ENCODE measurements at places on chromosomes 11 and 22. TPM values are rescaled to one million over a fixed set of nuclear protein-coding genes. Genes with fewer than 3 reads are reported as not detected.

ELF5 gene
- not detected for total RNA-seq

ZNF202 gene
- total RNA-seq: 12.2 TPM

MMP8 gene
- not detected for total RNA-seq

GPR83 gene
- not detected for total RNA-seq

GRIA4 gene
- total RNA-seq: not detected

NEFH gene
- total RNA-seq: not detected

NXPE1 gene
- total RNA-seq: not detected

- no peak for DNase-seq
These were observed 289.6 kb downstream of the ETS1 start for GRCh38 chr11:128297805-128298204.

- no peak for DNase-seq
These were observed 1.4 kb downstream of the ZNF74 start for GRCh38 chr22:20395181-20395906.

GRCh38 chr22:17570851-17571631 lies 7.7 kb downstream of the SLC25A18 start:
- peak; percentile 76 for DNase-seq

GRCh38 chr11:3341298-3341697 lies 37.6 kb downstream of the ZNF195 start:
- peak; percentile 33 for DNase-seq

DNA sequence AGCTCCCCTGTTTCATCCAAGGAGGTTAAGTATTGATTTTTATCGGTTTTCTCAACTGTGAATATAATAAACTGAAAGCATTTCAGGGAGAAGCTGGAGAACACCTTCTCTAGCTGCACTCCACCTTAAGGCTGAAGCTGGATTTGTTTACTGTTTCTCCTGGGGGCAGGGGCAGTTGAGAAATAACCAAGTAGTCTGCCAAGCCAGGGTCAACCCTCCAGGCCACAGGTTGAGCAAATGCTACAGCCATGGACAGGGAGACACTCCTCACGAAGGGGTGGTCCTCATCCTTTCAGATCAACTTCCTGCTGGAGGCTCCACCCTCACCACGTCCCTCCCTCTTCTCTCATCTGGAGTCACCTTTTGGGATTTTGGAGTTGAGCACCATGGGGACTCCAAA lies at the start of gene TTC36:
TTC36 (plus strand) TSS at position 366 of the 400 bp plus-strand sequence; CDS start at position 387, 21 bp downstream.
- DNase-seq: no peak

- DNase-seq: no peak
These were observed 443.4 kb downstream of the MIAT start for GRCh38 chr22:27100789-27101188.

GRCh38 chr22:32517488-32517887 lies 42.9 kb downstream of the FBXO7 start:
- no peak for DNase-seq

GRCh38 chr22:41498303-41498835 lies 29.5 kb downstream of the ACO2 start:
- no peak for DNase-seq

GRCh38 chr22:37241351-37242142 lies 2.5 kb downstream of the RAC2 start:
- DNase-seq: no peak

GRCh38 chr11:41246399-41246745 lies 213.1 kb downstream of the LRRC4C start:
- DNase-seq: no peak

DNA sequence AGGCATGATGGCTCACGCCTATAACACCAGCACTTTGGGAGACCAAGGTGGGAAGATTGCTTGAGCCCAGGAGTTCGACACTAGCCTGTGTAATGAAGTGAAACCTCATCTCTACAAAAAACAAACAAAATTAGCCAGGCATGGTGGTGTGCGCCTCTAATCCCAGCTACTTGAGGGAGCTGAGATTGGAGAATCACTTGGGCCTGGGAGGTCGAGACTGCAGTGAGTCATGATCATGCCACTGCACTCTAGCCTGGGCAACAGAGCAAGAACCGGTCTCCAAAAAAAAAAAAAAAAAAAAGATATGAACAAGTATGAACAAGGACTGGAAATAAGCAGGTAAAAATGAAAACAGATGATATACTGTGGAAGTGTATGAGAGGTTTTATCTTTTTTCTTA lies 54.1 kb upstream of the SOX6 start:
- DNase-seq: no peak

- no peak for DNase-seq
These were observed at the start of gene OSM for GRCh38 chr22:30266445-30267381. TSS of gene OSM (minus strand) at chr22:30266851. CDS start at chr22:30266799, 52 bp downstream.

DNA sequence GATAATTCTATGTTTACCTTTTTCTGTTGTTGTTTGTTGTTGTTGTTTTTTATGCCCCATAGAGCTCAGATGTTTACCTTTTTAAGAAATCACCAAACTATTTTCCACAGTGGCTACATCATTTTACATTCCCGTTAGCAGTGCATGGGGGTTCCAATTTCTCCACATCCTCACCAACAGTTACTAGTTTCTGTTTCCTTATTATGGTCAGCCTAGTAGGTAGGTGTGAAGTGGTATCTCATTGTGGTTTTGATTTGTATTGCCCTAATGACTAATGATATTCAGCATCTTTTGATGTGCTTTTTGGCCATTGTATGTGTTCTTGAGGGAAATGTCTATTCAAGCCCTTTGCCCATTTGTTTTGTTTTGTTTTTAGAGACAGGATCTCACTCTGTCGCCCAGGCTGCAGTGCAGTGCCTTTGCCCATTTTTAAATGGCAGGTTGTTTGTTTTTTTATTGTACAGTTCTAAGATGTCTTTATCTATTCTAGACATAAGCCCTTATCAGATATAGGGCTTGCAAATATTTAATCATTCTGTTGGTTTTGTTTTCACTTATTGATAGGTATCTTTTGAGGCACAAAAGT lies 27.5 kb downstream of the CHEK2 start:
- DNase-seq: peak; percentile 43

- DNase-seq: no peak
These were observed 5.0 kb upstream of the PGA3 start for GRCh38 chr11:61198361-61198760.

GRCh38 chr11:1573903-1574237 lies 1.8 kb upstream of the DUSP8 start:
- DNase-seq: no peak

DNA sequence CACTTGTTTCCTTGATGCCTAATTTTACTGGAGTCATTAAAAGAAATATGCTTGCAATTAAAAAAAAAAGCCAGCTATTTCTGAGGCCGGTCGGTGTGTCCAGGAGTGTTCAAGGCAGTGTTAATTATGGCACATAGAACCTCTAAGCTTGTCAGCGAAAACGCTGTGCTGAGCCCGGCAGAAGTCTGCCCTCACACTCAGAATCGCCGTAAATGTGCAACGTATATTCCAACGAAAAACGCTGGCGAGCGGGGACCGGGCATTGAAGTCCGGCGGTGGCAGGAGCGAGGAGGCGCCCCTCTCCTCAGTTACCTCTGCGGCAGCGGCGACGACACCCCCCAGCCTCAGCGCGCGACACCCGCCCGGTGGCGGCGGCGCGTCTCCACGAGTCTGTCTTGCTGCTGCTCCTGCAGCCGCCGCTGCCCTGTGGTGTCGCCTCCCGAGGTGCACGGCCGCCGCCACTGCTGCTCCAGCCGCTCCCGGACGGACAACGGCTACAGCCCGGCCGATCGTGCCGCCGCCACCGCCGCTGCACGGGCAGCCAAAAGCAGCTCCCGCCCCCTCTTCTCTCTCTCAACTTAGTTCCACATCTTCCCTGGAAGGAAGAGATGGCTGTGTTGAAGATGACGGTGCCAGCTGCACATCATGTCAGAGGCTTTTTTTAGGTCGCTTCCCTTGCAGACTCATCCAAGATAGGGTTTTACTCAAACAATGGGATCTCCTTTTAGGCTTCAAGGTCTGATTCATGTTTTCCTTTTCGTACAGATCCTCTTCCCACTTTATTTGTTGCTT lies 56.0 kb downstream of the JAM3 start:
- no peak for DNase-seq

- DNase-seq: no peak
These were observed 1015.3 kb downstream of the LRRC4C start for GRCh38 chr11:40444151-40444550.

DNA sequence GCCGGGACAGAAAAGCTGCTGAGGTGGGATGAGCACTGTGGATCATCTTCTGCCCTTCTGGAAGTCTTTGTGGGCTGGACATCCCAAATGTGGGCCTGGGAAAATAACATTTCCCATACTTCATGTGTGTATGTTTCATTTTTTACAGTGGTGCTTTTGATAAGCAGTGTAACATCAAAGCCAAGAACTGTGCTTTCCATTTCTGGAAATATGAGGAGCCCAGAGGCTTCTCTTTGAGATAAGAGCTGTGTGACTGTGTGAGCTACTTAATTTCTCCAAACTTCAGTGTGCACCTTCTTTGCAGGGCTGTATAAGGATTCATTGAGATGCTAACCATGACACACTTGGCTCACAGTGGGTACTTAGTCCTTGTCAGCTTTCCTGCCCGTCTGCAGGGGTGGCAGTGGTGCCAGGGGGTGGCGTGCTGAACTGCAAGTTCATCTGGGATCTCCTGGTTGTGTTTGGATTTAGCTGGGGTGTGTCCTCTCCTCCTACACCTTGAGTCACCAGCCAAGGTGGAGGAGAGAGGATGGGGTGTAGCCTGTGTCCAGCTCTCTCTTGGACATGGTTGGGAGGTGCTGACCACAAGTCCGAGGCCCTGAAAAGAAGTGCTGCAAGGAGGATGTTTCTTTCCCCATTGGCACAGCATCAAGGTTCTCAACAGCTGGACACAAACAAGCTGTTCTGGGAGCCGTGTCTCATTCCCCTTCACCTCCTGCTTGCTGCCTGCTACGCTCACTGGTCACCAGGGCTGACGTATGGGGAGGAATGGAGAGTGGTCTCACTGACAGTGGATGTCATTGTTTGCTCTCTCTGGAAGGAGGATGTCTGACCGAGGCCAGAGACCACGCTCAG lies 139.4 kb downstream of the TEAD1 start:
- no peak for DNase-seq

DNA sequence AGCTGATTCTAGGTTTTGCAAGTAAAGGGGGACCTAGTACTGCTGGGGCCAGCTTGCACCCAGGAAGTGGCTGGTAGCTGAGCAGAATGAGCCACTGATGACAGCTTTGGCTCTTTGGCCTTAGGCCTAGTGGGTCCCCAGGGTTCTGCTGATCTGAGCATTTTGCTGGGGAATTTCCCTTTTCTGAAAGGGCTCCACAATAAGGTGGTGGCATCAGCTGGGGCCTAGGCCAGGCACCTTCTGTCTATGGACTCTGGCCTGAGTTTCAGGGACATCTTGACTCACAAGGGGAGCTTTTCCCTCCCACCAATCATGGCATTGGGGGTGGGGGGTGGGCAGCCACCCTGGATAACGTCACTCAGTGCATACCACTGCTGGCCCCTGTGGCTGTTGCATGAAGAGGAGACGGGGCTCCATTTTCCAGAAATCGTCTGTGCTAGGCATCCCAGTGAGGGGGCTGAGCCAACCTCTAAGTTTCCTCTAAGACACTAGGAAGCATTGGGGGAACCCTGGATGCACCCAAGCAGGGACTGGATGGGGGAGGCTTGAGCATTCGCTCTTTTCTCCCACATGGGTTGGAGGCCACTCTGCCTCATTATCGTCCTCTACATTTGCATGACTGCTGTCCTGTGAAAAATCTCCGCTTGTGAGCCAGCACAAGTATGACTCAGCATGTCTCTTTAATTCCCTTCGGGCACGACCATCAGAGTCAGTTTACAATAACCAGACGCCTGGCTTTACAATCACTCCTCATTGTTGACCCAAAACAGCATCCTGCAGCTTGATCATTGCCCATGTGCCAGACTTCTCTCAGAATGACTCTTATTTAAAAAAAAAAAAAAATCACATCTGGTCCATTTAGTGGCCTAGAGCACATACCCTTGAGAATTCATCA lies 145.0 kb upstream of the THY1 start:
- peak; percentile 32 for DNase-seq

DNA sequence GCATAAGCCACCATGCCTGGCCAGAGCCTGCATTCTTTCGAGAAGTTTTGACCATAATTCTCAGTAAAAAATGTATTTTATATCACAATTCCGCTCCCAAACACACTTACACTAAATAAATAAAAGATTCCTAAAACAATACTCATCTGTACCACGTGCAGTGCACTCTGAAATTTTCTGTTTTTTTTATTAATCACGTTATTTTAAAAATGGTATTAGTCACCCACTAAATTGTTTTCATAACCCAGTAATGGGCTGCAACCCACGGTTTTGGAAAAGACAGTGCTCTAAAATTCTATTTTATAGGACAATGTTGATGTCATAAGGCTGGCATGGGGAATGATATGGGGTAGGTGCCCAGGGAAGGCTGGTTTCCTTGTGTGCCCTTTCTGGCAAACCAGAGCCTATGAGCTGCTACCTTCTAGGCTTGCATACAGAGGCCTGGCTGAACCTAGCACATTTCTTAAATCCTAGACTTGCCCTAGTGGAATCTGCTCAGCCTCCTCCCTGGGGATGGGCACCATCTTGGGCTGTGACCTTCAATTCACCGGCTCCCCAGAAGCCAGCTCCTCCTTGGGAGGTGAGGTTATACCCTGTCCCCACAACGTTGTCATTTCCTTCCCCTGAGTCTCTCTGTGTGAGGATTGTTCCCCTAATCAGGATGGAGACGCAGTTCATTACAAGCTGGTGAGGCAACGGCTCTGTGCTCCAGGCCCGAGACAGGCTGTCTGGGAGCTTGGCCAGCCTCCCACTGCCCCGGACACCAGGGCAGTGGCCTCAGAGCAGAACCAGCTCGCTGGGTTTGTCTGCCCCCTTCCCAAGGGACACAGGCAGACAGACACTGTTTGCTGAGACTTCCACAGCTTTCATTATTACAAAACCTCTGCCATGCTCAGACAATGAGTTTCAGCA lies 116.5 kb upstream of the NAV2 start:
- DNase-seq: no peak

DNA sequence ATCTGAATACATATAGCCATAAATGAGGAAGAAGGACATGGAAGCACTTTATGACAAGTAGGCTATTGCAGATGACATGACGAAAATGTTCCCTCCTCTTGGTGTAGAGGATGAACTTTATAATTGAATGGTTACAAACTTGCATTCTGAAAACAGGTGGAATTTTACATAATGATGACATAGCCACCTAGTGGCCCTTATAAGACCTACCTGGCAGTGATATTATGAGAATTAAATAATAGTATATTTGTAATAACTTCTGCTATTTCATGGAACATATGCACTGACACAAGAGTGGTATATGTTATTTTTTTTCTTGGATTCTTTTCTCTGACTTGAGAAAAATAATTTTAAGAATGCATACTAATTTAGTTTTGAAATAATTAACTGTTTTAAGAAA lies 22.9 kb downstream of the TRIM22 start:
- no peak for DNase-seq
